ENCODE measurements at places on chromosomes 2 and 18.

DNA sequence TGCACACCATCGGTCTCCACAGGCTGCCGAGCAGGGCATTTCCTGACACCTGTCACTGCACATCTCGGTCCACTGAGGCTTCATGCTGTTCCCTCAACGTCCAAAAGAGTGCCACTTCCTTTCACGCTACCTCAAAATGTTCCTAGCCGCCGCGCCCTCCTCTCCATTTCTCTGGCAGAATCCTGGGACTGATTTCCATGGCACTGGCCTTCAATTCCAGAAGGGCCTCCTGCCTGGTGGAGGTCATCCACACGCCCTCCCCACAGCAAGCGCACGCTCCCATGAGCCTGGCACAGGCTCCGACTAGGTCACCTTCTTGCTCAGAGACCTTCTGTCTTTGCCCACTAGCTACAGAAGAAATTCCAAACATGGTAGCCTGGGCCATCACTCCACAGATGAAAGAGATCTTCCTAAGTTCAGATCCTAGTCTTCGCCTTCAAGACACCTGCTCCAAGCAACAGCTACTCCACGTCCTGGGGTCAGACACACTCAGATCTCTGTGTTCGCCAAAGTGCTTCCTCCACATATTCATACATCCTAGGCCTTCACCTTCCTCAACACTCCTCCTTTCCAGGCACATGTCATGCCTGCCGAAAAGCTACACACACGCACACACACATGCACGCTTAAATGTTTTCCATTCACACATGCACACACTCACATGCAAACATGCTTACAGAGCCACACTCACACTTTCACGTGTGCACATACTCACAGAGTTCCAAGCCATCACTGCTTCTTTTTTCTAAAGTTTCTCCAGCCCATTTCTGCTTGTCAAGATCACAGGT is 94.0 kb downstream of the PXDN start:
- DNase-seq, result no peak

GRCh38 chr2:173254659-173255058 is 100.0 kb upstream of the CDCA7 start:
- DNase-seq, result no peak

DNA sequence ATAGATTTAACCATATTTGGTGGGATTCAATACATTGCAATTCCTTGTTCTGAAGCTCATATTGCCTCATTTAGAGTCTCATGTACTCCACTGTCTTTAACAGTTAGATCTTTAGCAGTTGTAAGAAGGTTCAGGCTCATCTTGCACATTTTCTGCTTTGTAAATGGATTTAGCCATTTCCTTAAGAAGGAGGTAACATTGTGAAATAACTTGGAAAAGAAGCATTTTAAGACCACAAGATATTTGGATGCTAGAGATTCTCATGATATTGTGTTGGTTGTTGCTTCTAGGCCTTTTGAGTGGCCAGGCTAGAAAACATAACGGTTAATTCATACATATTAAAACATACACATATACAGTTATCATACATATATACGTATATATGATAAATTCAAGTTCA is 445.8 kb upstream of the NXPH2 start:
- DNase-seq, result no peak

DNA sequence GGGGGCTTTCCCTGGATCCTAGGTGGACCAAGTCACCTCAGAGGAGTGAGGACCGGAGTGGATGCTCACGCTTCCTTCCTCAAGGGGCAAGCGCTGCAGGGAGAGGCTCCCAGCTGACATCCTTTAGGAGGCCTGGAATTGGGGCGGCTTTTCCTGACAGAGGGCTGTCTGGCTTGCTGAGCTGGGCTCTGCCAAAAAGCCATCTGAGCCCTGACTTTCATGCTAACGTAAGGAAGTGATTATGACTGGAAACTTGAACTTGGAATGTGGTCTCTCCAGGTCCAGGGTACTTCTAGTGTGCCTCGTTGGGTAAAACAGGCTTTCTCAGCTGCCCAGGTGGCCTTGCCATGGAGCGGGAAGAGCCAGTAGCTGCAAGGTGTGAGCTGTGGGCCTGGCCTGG is 268.3 kb upstream of the SPRED2 start:
- no peak for DNase-seq

DNA sequence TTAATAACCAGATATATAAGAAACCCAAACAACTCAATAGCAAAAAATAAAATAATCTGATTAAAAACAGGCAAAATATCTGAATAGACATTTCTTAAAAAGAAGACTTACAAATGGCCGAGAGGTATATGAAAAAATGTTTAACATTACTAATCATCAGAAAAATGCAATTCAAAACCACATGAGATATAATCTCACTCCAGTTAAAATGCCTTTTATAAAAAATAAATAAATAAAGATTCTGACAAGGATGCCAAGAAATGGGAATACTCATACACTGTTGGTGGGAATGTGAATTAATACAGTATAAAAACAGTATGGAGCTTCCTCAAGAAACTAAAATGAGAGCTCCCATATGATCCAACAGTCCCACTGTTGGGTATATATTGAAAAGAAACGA is 33.9 kb upstream of the BMP10 start:
- DNase-seq, result no peak

- no peak for DNase-seq
These were observed 648.0 kb downstream of the CCDC85A start for GRCh38 chr2:56831780-56832179.
